ENCODE measurements at places on chromosomes 1 and 21. TPM values are rescaled to one million over a fixed set of nuclear protein-coding genes. Genes with fewer than 3 reads are reported as not detected.

RALGPS2 gene
- total RNA-seq = 1.8 TPM

GNAI3 gene
- 8.9 TPM for total RNA-seq

APCS gene
- total RNA-seq = 0.43 TPM

CHODL gene
- total RNA-seq = not detected

RBP7 gene
- total RNA-seq = not detected

PTPN7 gene
- 304 TPM for total RNA-seq

- no peak for DNase-seq
Observed at GRCh38 chr1:57222801-57223200, 201.1 kb downstream of the DAB1 start.

DNA sequence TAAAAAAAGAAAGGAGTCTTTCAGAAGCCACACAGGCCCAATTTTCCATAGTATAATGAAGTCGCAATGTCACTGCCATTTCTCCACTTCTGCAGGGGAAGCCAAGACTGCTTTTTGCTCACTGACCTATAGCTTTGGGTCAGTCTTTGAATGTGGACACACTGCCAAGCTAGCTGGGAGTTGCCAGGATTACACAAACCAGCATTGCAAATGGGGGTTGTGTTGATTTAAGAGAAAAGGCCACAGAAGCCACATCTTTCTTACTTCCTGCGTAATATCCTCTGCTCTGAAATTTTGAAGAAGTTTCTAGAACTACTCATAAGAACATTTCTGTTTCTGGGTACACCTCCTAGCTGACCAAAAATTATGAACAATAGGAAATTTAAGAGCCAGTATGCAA, 45.8 kb upstream of the SAMSN1 start:
- DNase-seq = no peak

- no peak for DNase-seq
Observed at GRCh38 chr1:22383526-22384294, 67.9 kb upstream of the ZBTB40 start.

GRCh38 chr1:46452931-46453325, 36.7 kb upstream of the DMBX1 start:
- DNase-seq = no peak

- DNase-seq = no peak
Observed at GRCh38 chr1:98914547-98914946, 90.1 kb downstream of the PLPPR5 start.

GRCh38 chr1:63724375-63724899, 49.4 kb upstream of the ROR1 start:
- DNase-seq = no peak

DNA sequence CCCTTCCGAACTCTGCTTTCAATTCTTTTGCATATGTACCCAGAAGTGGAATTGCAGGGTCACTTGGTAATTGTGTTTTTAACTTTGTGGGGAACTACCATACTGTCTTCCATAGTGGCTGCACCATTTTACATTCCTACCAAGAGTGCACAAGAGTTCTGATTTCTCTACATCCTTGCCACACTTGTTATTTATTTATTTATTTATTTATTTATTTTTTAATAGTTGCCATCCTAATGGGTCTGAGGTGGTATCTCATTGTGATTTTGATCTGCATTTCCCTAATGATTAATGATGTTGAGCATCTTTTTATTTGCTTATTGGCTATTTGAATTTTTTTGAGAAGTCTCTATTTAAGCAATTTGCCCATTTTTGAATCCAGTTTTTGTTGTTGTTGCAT, 422.4 kb downstream of the PTPRU start:
- no peak for DNase-seq

All from activated T-cell treated with anti-CD3 and anti-CD28 coated beads, Interleukin-2, amount 50 U/mL, for 4 hours (primary cell).